ENCODE measurements at places on chromosomes 6 and 20.

DNA sequence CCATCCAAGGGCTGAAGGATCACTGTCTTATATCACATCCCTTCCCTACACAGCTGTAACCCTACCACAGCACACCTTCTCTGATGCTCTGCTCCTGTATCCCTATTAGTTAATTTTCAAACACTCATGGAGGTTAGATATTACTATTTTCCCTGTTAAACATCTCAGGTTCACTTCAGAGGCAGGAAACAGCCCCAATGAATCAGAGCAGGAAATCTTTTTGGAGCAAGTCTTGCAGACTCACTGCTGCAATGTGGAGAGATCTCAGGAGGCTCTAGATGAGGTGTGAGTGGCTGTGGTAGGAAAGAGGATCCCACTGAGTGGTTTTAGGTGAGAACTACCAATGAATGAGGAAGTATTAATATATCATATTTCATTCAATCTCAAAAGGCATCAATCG lies 19.7 kb upstream of the HTR1B start:
- DNase-seq = no peak

DNA sequence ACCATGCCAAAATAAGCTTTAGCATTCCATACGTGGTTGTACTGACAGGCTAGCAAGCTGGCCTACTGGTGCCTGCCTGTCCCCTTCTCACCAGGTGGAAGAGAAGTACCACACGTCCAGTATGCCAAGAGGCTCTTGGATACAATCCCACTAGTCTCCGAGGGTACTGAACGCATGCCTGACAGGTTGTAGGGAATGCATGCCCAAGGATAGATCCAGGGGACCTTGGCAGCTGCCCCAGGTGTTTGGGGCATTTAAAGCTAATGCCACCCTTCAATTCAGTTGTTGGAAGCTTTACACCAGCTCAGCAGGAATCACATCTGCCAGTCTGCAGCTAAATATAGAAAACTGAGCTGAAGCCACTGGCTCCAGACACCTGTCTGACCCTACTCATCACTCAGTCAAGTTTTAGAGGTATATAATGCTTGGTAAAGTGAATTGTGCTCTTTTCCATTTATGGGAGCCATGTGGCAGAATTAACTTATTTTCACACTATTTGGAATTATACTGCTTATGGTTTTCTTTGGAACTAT lies 4.9 kb downstream of the TUBB2B start:
- DNase-seq = no peak

DNA sequence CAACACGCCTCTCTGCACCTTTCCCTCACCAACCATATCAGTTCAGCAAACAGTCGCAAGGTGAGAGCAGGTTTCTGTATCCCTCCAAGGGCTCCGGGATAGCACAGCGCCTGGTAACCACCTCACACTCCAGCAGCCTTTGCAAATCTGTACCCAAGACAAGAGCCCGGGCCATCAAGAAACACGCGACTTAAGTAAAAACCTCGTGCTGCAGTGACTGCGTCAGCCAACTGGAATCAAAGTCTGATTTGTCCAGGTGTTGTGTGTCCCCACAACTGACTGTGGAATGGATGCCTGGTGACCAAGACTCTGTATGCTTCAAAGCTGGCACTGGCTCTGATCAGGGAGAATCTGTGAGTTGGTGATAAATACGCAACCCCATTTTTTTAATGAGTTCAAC lies 74.1 kb downstream of the NINL start:
- no peak for DNase-seq

GRCh38 chr6:117034547-117034946 lies 157.5 kb downstream of the RFX6 start:
- no peak for DNase-seq

GRCh38 chr6:161549977-161550655 lies 276.3 kb upstream of the AGPAT4 start:
- no peak for DNase-seq

GRCh38 chr6:47016909-47017308 lies 25.2 kb downstream of the ADGRF1 start:
- DNase-seq = no peak

DNA sequence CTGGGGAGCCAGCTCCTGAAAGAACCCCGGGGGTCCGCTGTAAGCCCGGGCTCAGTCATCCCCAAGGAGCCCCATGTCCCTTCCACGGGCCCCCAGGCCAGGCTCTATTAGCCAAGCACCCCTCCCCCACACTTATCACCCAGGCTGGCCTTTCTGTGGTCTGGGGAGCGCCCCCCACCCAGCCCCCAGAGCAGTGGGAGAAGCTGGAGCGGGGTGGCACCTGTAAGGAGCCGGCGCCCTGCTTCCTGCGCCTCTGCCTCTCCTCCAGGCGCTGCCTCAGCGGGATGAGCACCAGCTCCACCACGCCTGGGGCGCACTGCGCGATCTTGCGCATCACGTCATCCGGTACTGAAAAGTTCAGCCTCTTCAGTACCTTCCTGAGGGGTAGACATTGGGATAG lies 2.3 kb downstream of the SPEF1 start:
- DNase-seq = no peak

DNA sequence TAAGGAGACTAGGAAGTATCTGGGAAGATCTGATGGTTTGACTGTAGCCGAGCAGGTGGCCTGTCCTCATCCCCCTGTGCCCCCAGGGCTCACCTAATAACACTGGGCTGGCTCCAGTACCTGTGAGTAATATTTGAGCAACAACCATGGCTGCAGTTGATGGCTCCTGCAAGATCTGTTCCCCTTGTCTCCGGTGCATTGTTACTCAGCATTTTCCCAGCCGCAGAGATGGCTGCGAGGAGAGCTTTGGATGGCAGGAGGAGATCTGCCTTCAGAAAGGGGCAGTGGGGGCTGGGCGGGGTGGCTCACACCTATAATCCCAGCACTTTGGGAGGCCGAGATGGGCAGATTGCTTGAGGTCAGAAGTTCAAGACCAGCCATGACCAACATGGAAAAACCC lies 39.3 kb downstream of the PTK7 start:
- no peak for DNase-seq

GRCh38 chr6:129709769-129710449 lies at the start of gene ARHGAP18:
ARHGAP18 (minus strand) TSS chr6:129710177; CDS start chr6:129710136, 41 bp downstream.
- no peak for DNase-seq

GRCh38 chr6:166393535-166393823 lies 10.7 kb upstream of the MPC1 start:
- DNase-seq = no peak

GRCh38 chr20:16612706-16613105 lies 39.5 kb upstream of the KIF16B start:
- DNase-seq = no peak

DNA sequence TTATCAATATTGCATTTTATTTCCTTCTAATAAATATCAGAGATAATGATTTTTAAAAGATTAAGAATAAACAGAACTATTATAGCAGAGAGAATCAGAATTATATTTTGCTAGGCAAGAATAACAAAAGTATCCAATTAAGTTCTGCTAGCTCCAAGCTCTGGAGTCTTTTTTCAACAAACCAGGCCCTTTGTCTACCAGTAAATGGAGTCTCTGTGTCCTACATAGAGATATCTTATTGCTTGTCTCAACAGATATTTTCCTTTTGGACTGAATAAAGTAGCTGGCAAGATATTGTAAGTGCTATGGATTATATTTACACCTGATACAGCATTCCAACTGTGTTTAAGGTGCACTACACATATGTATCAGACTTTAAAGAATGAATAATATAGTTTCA lies 107.1 kb downstream of the DST start:
- no peak for DNase-seq

DNA sequence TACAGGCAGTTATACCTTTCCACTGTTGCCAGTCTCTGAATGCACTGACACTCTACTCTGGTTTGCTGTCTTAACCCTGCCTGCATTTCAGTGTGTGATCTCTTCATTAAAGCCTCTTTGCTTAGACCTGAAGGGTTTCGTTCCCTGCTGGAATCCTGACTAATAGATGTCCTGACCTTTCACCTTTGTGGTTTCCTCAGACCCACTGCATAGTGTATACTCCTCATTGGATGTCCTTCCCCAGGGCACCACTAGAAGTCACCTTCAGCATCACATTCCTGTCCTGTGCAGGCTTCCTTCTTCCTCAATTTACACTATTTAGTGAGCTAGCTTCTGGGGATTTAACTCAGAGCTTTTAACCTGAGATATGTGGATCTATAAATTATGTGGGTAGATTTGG lies 120.6 kb downstream of the RCAN2 start:
- no peak for DNase-seq

GRCh38 chr6:53615633-53616449 lies 49.7 kb downstream of the KLHL31 start:
- DNase-seq = no peak
